Mucosa of descending colon (tissue), 3 donors: ENCODE measurements at places on chromosomes 2 and 18.
A peak's percentile ranks its signal among the peaks of the same experiment; 100 is the strongest.

DNA sequence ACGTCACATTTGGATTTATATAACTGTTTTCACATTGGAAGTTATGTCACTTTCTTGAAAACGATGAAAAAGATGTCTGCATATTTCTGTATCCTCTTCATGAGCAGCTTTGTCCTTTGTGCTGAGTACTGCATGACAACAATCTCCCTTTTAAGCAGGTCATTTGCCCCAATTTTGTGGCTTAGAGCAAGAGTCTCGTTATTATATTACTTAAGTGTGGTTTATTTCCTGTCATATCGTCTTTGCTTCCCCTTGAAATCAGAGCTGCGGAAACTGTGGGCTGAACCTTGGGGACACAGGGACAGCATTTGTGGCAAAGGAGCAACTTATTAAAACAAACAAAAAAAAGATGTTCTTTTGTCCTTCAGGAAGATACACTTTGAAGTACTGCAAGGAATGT, 254.0 kb upstream of the DSEL start:
- no peak for DNase-seq

- DNase-seq, result peak; percentile 22
Observed at GRCh38 chr2:239574434-239575156, 173.8 kb upstream of the HDAC4 start.

GRCh38 chr2:237253046-237253702, 160.8 kb downstream of the COL6A3 start:
- DNase-seq, result no peak

DNA sequence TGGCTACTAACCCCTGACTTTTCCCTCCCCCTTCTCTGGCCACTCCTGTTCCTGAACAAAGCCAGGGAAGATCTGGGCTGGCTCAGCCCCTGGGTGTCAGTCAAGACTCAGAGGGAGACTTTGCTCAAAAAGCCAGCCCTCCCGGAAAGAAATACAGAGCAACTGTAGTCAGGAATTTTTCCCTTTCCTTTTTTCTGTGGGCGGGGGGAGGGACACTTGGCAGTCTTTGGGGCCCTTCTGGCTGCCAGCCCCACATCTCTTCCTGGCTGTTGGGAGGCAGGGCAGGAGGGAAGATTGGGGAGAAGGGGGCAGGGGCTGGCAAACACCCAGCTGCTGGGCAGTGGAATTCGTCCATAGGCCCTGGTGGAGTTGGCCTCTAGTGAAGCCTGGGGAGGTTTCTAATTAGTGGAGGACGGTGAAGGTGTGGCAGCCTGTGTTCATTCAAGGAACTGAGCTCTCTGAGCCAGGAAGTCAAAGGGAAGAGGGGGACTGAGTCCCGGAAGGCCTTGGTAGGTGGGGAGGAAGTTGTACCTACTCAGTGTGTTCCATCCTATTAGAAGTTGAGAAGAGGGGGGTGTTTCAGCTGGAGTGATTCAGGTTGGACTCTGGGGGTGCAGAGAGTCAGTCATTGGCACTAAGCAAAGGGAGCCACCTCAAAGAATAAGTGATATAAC, 10.9 kb downstream of the IGFBP2 start:
- DNase-seq, result no peak

DNA sequence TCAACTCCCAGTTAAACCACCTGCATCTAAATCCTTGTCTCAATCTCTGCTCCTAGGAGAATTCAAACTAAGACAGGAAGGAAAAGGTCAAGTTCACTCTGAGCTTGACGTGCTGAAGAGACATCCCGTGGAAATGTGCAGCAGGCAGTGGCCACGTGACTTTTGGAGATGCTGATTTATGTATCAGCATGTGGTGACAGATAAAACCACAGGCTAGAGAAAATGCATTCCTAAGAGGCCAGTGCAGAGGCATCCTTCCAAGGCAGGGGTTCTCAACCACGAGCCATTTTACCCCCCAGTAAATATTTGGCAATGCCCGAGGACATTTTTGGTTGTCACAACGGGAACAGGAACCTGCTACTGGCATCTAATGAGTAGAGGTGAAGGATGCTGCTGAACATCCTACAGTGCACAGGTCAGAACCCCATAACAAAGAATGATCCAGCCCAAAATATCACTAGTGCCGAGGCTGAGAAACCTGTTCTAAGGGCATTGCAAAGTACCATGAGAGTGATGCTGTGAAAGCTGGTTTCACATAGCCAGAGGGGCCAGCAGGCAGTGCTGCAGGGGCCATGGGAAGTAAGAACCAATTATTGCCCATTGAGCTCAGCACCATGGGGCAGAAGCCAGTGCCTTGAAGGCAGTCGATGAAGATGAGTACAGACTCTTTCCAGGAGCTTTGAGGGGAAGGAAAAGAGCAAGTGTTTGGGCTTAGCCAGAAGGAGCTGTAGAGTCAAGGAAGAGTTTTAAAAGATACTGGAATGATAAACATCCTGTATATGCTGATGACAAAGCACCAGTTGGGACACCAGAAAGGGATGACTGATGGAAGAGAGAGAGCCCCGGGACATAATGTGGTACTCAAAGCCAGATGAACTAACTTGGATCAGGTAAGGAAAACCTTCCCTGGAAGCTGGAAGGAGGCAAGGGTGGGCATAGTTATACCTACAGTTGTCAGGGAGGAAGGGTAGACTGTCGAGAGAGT, 174.6 kb downstream of the HAUS1 start:
- no peak for DNase-seq

GRCh38 chr2:74741629-74742028, 87.6 kb downstream of the SEMA4F start:
- no peak for DNase-seq

DNA sequence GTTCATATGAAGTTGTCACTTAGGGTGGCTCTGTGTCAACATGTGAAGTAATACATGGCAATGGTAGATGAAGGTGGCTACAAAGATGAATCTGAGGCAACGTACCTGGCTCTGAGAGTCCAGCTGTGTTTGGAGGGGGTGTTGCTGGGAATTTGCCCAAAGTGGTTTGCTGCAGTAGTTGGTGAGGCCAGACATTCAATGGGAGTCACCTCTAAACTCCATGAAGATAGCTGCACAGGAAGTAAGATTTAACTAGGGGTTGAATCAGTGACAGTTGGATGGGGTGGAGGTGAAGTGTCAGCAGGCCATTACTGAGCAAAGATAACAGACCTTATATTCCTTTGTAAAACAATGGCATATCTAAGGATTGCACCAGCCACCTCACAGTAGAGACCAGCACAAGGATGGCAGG, 71.8 kb downstream of the NUP35 start:
- DNase-seq, result no peak

- DNase-seq, result peak; percentile 57
Observed at GRCh38 chr2:75199428-75200011, at the start of gene TACR1. Gene TACR1, minus strand, starts transcription at chr2:75199520. Its CDS starts 586 bp downstream, at chr2:75198934.

DNA sequence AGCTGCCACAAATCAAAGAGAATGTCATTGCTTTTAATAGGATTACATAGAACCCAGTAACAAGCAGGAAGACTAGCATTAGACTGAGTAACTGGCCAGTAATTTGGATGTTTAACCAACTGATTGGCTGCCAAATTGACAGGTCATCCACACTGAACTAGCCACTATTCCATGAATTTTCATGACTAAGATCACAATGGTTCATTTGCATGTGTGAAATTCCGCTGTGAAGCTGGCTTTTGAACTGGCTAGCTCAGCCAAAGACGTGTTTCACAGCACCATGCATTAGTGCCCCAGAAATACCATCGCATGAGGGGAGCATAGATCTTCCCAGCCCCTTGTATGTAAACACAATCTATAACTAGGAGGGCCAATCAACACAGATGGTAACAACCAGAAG, 649.8 kb downstream of the ARHGAP15 start:
- no peak for DNase-seq

DNA sequence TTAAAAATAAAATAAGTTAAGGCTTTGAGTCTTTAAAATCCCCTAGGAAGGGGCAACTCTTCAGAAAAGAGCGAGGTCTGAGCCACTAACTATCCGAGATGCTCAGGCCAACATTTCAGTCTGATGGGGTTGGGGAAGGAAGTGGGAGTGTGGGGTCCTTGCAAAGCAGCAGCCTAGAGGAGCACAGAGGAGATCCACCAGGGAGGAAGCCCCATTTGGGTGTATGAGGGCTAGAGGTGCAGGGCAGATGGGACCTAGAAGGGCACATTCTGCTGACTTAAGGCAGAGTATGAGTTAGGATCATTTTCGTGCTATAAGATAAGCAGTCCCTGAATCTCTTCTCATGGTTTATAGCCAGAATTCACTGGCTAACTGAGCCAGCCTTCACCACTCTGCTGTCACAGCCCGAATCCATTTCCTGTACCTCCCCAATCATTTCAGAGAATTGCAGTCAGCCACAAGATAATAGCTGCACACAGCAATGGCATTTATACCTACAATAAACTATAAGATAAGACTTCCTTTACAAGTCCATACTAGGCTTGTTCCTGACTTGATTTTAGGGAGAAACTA, 37.0 kb downstream of the MRPL30 start:
- DNase-seq, result peak; percentile 43

DNA sequence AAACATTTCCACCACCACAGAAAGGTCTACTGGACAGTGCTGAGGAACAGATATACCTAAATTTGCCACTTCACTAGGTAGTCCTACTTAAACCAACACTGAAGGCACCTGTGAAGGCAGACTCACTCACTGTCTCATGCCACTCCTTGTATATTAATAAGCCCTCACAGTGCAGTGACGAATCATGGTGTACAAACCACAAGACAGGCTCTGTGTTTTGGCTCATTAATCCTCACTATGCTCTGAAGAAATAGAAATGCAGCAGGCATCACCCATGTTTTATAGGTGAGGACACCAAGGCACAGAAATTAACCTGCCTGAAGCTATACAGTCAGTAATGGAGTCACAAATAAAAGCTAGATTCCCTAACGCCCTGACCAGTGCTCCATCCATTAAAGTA, 44.3 kb downstream of the BARD1 start:
- no peak for DNase-seq

GRCh38 chr2:199979832-199980628, 24.6 kb downstream of the MAIP1 start:
- DNase-seq, result peak; percentile 68

- no peak for DNase-seq
Observed at GRCh38 chr2:232321156-232321816, 57.3 kb upstream of the ALPP start.

DNA sequence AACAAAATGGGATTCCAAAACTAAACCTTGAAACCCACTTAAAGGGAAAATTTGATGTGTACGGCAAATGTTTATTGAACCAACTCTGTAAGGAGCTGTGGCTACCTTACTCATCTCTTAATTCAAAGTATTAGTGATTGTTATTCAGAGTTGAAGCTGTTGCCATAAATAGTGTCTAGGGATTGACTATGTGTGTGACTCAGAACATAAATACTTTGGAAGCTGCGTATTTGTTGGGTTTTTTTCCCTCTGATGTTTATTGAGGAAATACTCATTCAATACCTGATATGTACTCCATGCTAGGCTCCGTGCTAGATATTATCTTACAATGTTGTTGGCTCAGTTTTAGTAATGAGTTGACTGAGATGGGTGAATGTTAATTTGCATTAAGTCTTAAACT, 90.4 kb downstream of the PTRHD1 start:
- DNase-seq, result no peak

DNA sequence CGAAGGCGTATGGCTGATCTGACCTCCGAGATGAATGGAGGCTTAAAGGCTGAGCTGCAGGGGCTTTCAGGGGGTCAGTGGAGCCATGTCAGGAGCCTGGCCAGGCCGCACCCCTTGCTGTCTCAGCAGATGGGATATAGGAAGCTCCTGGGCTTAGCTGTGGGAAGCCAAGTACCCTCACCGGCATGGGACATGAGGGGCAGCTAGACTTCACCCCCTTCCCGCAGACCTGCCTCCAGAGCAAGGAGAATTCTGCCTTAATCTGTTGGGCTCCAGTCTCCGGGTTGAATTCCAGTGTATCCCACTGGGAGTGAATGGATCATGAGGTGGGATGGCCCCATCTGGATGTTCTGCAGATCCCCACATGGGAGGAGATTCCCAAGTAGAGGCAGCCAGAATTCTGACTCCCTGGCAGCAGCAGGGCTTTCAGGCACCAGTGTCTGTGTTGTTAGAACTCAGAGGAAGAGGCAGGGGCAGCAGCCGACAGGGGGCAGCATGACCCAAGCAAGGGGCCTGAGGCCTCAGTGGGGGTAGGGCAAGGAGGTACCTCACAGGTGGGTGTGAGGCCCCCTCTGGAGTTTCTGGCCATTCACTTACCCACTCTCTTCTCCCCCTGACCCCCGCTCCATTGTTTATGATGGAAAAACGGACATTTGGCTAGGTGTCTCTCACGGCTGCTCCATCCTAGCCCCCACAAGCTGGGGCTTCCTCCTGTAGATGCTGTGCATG, 19.1 kb downstream of the CAPG start:
- DNase-seq, result peak; percentile 87
